Stromal cell of bone marrow (primary cell): ENCODE measurements at places on chromosomes 1 and 21.

- DNase-seq: no peak
These were observed 212.0 kb upstream of the FAM78B start for GRCh38 chr1:166378805-166379204.

GRCh38 chr1:19472174-19472573 lies 13.2 kb downstream of the CAPZB start:
- DNase-seq: no peak

GRCh38 chr21:45267390-45267760 lies 20.3 kb downstream of the POFUT2 start:
- no peak for DNase-seq

DNA sequence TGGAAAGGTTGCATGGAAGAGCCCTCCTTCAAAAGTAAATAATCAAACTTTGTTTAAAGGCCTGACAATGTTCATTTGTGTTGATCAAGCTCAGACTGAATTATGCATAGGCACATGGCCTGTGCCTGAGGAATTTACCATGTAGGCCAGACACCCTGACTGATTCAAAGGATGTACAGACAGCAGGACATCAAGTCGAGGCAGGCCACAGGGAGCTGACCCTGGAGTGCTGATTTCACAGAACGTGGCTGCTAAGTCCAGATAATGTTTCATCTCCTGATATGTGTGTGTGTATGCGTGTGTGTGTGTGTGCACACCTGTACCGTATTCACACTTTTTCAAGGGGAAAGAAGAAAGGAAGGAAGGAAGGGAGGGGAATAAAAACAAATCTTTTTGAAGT lies 34.1 kb downstream of the NAV1 start:
- no peak for DNase-seq

DNA sequence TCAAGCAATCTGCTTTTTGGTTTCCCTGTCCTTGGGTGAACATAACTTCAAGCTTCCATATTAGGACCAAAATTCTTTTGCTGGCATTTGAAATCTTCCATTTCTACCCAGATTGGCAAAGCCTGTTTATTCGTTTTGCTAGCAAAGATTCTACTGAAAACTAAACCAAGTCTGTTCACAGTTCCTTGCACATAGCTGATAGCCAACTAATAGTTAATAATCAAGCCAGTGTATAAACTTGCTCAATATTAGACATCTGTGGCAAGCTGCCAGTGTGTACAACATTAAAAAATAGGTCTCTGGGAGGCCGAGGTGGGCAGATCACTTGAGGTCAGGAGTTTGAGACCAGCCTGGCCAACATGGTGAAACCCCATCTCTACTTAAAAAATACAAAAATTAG lies 6.3 kb downstream of the APP start:
- DNase-seq: no peak

DNA sequence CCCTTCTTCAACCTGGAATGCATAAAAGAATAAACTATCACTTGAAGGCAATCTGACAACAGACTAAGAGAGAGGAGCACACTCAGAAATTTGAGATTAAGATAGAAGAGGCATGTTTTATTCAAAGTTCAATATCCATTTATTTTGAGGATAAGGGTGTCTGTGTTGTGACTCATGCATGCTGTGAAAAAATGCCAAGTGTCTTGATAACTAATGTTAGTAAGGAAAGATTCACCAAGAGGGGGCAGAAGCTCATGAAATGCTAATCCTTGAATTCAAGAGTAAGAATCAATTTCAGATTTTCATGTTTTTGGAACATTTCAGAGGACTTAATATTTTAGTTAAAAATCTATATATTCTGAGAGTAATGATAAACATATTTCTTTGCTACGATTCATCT lies 94.0 kb downstream of the IFI44 start:
- peak; percentile 58 for DNase-seq

GRCh38 chr1:181083842-181084605 lies 4.5 kb upstream of the IER5 start:
- no peak for DNase-seq

DNA sequence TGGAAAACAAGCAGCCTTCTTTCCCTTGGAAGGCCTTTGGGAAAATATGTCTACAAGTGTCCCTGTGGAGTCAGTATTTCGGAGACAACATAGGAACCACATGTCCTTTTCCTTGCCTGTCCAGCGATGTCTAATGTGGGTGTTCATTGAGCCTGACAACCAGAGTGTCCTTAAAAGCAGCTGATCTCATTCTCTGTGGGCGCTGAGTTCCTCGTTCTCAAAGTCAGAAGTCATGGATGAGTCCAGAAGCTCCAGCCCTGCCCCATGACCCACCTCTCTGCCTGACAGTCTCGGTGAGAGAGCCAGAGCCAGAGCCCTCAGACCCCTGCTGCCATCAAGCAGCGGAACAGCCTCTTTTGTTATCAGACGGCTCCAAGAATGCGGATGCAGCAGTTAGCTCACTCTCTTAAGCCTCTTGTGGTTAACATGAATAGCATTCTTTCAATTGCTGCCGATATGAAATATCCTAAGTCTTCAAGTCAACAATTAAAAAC lies 329.2 kb downstream of the TGFB2 start:
- peak; percentile 31 for DNase-seq

- DNase-seq: no peak
These were observed 78.7 kb downstream of the TYW3 start for GRCh38 chr1:74811436-74812179.

DNA sequence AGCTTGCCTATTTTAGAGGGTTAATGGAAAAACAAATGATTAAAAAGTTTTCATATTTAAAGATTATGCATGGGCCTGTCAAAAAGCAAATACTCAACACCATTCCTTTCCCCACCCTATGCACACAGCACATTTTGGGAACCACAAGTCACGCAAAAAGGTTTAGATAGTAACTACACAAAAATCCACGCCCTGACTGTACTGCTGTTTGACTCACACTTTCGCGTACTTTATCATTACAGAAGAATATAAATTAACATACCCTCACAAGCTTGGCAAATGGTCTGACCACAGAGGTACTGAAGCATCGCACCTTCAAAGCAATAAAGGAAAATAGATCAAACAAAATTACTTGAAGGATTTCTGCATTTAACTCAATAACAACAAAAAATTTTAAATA lies 1.4 kb downstream of the ATP5PO start:
- no peak for DNase-seq

- no peak for DNase-seq
These were observed 335.0 kb upstream of the NFIA start for GRCh38 chr1:60747353-60747752.

- peak; percentile 29 for DNase-seq
These were observed 41.5 kb downstream of the KIAA1614 start for GRCh38 chr1:180954005-180954800.

- no peak for DNase-seq
These were observed 3.6 kb upstream of the INAVA start for GRCh38 chr1:200890818-200891773.

DNA sequence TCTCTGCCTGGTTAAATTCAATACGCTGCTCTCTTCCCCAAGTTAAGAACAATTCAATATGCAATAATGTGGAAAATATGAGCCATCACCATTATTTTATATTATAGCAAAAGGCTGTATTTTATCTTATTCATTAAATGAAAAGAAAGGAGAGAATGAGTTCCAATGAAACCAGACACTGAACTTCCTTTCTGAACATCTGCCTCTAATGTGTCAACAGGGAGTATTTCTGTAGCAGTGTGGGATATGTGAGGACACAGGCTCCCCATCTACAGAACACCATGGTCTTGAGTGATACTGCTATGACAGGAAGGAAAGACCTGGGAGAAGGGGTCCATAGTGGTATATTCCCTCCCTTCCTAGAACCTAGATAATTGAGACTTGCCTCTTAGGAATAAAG lies 46.3 kb downstream of the CASQ2 start:
- DNase-seq: no peak

- peak; percentile 74 for DNase-seq
These were observed 13.8 kb upstream of the AK2 start for GRCh38 chr1:33050221-33051076.

DNA sequence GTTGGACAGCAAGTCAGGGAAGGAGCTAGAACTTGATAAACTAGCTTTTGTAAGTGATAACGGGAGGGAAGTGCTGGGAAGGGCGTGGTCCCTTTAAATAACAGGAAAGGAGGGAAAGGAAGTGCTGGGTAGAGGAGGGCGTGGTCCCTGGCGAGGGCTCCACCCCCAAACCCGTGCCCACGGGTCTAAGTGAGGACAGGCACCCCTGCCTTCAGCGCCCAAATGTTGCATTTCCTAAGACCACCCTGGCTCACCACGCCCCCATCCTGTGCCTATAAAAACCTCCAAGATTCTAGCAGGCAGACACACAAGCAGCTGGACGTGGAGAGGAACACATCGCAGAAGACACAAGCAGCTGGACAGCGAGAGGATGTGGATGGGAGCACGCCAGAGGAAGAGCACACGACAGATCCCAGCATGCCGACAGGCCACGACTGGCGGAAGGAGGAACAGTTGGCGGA lies 58.5 kb downstream of the PALMD start:
- no peak for DNase-seq

DNA sequence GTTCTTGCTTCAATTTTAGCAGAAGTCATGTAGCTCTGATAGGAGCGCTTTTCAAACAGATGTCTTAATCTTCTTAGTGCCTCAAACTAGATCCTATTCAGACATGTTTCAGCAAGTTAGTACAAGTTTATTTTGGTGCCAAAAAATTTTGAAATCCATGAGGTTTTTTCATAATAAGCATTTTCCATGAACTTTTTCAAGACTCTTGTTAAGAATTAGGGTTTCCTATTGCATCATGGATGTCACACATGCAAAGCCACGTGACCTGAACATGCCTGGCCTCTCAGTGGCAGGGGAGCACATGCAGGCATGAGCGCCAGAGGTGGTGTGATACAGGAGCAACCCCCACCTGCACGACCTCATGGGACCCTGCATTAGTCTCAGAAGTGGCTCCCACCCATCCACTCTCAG lies 67.6 kb downstream of the POFUT2 start:
- DNase-seq: peak; percentile 28

- no peak for DNase-seq
These were observed 41.2 kb downstream of the NME7 start for GRCh38 chr1:169326261-169326955.

DNA sequence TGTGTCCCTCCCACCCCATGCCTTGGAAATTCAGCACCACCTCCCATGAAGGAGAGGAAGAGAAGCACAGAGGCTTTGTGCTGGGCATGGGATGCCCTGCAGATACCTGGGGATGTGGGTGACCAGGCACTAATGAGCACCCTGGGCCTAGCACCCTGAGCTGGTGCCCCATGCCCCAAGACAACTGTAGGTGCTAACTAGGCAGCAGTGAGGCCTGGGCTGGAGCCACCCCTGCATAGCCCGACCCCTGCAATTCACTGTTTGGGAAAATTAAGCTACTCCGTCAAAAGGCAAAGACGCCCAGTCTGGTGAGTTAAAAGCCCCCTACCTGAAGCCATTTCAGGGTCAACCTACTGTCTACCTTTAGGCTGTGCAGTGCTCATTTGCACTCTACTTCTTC lies 5.4 kb downstream of the KCNA2 start:
- DNase-seq: no peak

GRCh38 chr1:94759188-94759587 lies 61.0 kb upstream of the SLC44A3 start:
- no peak for DNase-seq

DNA sequence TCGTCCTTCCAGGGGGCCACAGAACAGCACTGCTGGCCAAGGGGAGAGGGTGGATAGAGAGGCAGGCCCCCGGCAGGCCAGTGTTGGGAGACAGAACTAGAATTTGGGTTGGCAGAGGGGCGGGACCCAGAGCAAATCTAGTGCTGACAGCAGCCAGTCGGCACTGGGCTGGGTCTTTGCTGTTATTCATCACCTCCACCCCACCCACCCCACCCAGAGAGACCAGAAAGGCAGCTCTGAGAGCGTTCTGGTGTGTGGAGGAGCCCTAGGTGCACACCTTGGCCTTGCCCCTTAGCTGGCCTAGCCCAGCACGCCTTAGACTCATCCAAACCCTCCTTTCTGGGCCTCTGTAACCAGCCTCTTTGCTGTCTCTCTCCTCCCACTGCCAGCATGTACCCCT lies 6.4 kb upstream of the PKP1 start:
- no peak for DNase-seq

DNA sequence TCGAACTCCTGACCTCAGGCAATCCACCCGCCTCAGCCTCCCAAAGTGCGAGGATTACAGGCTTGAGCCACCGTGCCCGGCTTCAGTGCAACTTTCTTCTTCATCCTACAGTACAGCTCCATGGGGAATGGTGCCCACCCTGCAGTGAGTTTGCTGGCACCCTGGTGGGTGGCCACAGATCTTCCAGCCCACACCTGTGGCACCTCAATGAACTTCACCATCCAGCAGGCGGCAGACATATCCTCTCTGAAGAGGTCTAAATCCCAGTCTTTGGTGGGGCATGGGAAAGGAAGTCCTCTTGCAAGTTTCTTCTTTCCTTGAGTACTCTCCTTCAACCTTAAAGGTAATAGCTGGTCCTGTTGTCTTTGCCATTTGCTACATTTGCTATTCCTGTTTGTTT lies 18.1 kb upstream of the ZBTB8A start:
- DNase-seq: no peak

- peak; percentile 24 for DNase-seq
These were observed 128.0 kb downstream of the CDC42BPA start for GRCh38 chr1:227190321-227190720.

- DNase-seq: no peak
These were observed 448.6 kb downstream of the KIF26B start for GRCh38 chr1:245603311-245603865.

GRCh38 chr1:165841582-165842017 lies 14.2 kb downstream of the UCK2 start:
- no peak for DNase-seq

DNA sequence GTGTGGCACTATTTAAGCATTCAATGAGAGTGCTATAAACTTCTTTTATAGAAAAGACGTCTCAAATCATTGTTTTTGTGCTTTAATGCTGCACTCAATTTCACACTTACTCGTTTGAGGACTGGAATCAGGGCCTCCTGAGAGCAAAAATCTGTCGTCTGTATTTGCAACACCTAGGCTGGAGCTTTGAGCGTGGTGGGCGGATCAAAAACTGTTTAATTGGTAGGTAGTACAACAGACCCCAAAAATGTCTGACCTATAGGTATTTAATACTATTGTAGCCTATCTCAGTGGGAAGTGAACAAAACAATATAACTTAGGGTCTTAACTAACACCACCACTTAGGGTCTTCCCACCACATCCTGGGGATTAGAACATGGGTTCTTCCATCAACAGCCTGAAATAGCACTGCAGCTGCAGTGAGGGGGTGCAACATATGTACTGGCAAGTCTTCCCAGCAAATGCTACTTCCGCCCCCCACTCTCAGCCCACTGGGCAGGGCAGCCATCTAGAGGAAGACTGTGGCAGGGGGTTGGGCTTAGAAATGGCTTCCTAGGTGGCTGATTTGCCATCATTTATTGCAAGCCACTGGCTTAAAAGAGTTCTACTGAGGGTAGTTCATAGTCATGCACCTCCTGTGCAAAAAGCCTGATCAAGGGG lies 48.3 kb downstream of the CD46 start:
- no peak for DNase-seq

- no peak for DNase-seq
These were observed 41.4 kb downstream of the ZMYM1 start for GRCh38 chr1:35120458-35121133.

DNA sequence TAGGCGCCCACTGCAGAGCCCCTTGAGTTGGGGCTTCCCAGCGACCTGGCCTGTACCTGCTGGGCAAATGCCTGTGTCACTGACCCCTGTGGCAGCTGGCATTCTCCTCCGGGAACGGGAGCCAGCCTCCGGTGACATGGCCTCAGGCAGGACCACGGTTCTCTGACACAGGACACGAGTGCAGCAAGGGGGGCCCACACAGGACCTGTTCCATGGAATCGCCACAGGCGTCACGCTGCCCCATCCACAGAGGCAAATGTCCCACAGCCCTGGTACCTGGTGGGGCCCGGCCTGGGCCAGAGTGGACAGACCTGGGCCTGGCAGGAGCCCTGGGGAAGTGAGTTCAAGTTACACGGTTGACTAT lies 2.6 kb downstream of the ITGB2 start:
- no peak for DNase-seq

- DNase-seq: no peak
These were observed 37.0 kb upstream of the POFUT2 start for GRCh38 chr21:45324489-45325205.
